ENCODE measurements at places on chromosomes 6 and 20.
A peak's percentile ranks its signal among the peaks of the same experiment; 100 is the strongest.

DNA sequence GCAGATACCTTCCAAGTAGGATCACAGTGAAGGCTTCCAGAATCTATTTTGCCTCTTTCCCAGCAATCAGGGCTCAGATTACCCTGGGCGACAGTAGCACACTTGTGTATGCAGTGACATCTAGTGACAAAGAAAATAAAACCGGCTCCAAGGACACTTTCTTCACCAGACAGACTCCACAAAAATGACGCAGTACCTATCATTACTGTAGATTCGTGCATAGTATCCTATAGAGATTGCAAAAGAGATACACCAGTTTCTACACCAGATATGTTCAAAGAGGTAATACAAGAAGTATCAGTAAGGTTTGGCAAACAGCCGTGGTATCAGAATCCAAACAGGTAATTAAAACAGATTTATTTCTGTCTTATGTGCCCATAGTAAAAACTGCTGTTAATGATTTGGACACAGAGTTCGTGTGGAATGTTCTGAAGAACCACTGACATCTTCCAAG lies 600.4 kb upstream of the JAG1 start:
- no peak for ATAC-seq

GRCh38 chr6:169984181-169985120 lies 233.0 kb downstream of the ERMARD start:
- no peak for ATAC-seq

- ATAC-seq: no peak
These were observed 20.7 kb upstream of the DST start for GRCh38 chr6:56663344-56663743.

DNA sequence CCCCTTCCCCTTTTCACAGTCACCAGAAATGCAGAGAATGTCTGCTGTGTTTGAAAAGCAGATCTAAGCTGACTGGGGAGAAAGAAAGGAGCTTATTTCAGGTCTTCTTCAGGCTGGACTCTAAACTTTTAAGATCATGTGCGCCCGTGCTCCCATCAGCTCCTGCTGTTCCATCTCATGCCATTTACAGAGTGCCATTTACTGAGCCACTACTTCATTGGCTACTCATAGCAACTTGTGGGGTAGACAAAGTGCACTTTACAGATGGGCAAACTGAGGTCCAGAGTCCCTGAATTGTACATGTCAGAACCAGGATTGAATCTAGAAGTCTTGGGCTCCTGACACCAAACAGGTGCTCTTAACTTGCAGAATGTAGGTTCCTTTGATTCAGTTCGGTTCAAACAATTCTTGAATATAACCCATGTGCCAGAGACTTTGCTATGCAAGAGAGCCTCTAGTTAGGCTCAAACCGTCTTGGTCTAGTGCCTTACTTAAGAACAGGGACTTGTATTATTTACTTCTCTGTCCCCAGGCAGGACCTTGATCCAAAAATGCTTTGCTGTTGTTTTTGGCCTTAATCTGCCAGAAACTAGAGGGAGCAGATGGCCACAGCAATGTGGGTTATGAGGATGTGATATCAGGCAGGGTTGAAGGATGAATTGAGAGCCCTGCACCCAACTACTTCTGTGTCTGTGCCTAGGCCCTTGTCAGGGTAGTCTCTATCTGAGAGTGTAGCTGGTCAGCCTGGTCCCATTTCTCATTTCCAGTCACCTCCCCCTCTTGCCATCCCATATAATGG lies 56.4 kb downstream of the RALY start:
- no peak for ATAC-seq

DNA sequence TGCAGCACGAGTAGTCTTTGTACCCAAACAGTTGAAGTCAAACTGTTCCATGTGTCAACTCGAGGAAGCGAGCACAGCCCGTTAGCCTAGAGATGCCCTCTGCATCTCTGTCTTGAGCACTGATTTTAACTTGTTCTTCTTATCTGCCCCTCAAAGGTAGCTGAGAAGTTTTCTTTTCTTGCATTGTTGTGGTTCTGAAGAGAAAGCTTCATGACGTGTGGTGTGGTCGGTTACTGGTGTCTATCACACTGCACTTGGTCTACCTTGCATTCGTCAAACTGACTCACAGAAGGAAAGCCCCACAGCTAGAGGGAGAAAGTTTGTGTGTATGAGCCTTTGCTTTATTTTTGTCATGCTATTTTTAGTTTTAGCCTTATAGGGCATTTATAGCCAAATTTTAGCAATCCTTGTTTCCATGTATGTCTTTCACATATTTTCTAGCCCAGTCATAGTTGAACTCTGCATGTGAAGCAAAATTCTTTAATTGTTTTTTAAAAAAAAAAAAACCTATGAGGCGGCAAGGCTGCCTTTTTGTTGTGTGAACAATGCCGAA lies 115.1 kb downstream of the JAG1 start:
- no peak for ATAC-seq

GRCh38 chr6:96657344-96657743 lies 94.4 kb downstream of the FHL5 start:
- ATAC-seq: no peak

DNA sequence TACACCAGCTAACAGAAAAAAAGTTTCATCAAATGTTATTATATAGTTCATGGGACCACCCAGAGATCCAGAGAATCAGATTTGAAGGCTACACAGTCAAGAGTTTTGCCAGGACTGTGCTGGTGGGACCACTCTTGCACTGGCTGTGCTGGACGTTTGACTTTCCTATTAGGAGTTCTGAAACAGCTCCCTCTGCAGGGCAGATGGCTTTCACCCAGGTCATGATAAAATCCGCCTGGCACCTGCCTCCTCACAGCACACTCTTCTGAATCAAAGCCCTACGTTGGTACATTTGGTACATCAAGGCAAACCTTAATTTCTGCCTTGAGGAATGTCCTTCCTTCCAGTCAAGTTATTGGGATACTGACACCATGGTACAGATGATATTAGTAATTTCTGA lies 302.1 kb downstream of the ZNF217 start:
- ATAC-seq: no peak

GRCh38 chr20:41386502-41387427 lies 20.1 kb upstream of the EMILIN3 start:
- no peak for ATAC-seq

DNA sequence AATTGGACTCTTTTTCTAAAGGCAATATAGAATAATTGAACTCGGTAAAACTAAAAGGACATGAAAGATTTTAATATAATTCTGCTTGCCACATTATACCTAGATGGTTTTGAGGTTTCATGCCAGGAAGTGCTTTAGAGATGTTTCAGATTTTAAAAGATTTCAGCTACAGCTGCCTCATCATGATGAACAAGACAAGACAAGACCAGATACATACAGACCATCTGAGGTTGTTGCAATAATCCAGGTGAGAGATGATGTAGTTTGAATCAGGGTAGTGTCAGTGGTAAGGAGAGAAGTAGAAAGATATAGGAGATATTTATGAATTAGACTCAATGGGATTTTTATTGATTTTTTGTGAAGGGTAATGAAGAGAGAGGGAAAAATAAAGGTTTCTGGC lies 374.3 kb upstream of the HSF2 start:
- ATAC-seq: no peak

GRCh38 chr6:12950976-12951375 lies 234.4 kb downstream of the PHACTR1 start:
- ATAC-seq: no peak

GRCh38 chr6:30500421-30501355 lies 11.4 kb downstream of the HLA-E start:
- peak; percentile 73 for ATAC-seq

DNA sequence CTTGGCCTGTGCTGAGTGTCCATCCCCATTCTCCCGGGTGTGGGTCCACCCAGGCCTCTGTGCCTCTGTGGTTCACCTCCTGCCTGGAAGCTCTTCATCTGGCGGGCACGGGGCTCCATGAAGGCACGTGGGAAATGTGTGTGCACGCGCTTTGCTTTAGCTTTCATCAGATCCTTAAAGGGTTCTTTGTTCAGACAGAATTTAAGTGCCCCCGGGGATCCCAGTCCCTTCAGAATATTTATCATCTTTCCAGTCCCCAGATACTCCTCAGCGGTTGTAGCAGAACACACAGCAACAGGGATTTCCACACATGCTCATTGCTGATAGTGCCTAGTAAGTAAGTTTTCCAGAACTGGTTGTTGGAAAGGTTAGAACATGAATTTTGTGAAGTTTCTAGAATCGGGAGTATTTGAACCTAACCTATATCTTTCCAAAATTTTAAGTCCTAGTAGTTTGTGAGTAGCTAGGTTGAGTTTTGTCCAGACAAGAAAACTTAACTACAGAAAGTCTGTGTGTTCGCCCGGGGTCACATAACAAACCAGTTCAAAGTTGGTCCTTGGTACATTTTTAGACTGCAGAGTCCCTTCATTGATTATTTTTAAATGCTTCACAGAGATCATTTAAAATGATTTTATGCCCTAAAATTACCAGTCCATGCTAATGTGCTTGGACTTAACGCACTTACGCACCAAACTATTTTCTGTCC lies 67.7 kb downstream of the RPP40 start:
- ATAC-seq: no peak

DNA sequence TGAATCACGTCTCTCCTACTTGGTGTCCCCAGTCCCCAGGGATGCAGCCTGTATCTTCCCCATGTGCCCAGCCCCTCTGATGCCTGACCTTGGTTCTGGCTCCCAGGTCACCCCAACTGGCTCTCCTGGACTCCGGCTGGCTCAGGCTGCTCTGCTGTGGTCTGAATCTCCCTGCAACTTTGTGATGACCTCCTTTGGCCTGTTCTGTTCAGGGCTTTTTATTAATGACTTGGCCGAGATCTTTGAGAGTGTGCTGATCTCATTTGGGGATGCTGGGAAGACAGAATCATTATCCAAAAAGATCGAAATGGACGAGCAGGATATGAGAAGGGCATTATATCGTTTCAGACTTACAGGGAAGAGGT lies 67.4 kb downstream of the IGF2R start:
- ATAC-seq: no peak

GRCh38 chr6:54403096-54403495 lies 94.9 kb downstream of the TINAG start:
- ATAC-seq: no peak

- no peak for ATAC-seq
These were observed 18.5 kb downstream of the PLAGL2 start for GRCh38 chr20:32189123-32189410.

GRCh38 chr20:54152227-54153040 lies 21.4 kb downstream of the CYP24A1 start:
- ATAC-seq: no peak

GRCh38 chr6:158908606-158909005 lies 89.4 kb upstream of the EZR start:
- ATAC-seq: no peak

- ATAC-seq: no peak
These were observed 43.8 kb downstream of the SLX4IP start for GRCh38 chr20:10478930-10479329.

- no peak for ATAC-seq
These were observed 30.6 kb upstream of the PRDM1 start for GRCh38 chr6:106055489-106055888.

DNA sequence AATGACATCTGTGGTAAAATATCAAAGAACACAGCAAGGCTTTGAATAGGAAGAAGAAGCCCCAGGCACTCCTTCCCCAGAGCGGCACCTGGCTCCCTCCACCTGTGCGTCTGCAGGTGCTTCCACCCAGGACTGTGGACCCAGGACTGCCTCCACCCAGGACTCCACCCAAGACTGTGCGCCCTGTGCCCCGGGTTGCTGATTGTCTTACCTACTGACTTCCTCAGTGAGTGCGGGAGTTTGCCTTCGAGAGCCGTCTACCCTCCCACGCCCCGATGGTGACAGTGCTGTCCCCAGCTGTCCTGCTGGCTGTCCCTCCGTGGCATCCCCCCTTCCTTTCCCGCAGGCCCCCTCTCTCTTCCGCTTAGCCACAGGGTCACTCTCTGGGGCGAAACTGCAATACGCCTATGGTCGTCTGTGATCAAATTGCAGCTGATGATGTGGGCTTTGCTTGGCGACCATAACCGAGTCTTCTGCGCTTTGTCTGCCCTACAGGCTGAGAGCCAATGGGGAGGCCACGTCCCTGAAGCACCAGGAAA lies 52.1 kb downstream of the IRF4 start:
- no peak for ATAC-seq

DNA sequence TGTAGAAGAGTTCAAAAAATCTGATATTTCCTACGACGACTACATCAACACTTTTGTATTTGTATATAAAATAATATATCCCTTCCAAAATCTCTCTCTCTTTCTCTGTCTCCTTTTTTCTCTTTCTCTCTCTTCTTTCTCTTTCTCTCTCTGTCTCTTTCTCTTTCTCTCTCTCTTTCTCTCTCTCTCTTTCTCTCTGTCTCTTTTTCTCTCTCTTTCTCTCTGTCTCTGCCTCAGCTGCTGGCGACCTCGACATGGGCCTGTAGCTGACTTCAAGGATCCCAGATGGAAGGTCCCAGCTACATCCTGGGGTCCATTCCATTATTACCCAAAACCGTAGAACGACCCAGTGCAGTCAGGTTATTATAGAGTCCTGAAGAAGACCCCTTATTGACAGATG lies 90.0 kb downstream of the CD24 start:
- no peak for ATAC-seq

DNA sequence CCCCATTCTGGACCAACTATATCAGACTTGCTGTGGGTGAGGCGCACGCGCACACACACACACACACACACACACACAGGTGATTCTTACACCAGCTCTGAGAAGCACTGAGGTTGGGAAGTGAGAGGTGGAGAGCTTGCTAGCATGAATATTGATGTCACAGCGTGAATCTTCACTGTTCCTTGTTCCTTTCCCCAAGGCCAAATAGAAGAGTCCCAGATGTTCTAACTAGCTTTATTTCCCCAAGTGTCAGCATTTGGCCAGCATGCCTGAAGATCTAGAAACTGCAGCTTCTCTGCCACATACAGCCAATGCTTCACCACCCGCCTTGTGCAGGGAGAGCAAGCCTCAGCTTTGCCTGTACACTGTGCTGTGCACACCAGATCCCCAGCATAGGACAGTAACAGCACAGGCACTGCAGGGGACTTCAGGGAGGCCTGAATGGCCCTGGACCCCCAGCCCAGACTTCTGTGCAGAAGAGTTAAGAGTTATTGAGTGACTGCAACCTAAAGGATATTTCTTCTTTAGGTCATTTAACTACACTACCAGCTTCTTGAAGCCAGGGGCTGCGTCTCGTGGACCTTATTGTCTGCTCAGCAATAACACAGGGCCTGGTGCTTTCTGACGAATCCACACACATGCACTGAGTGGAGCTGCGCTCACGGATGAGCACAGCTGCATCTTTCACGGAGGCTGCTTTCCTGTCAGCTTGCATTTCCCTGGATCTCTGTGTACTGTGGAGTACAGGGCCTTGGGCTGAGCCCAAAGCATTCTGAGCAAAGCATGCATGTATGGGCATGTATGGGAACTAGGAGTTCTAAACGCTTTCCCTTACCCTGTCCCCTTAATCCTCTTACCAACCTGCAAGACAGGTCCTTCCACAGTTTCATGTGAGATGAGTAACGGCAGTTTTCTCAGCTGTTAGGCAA lies 13.9 kb upstream of the CD93 start:
- ATAC-seq: no peak

Measured in stimulated activated memory B cell treated with anti-CD40 and anti-IgM and Interleukin-4, amounts not matched to agents 10 μg/mL and 1 μg/mL and 100 μg/mL, for 72 hours (primary cell).